ENCODE measurements at places on chromosomes 16 and 17. TPM values are rescaled to one million over a fixed set of nuclear protein-coding genes. Genes with fewer than 3 reads are reported as not detected.
A peak's percentile ranks its signal among the peaks of the same experiment; 100 is the strongest.

The LPO gene
- polyA plus RNA-seq: not detected

DNA sequence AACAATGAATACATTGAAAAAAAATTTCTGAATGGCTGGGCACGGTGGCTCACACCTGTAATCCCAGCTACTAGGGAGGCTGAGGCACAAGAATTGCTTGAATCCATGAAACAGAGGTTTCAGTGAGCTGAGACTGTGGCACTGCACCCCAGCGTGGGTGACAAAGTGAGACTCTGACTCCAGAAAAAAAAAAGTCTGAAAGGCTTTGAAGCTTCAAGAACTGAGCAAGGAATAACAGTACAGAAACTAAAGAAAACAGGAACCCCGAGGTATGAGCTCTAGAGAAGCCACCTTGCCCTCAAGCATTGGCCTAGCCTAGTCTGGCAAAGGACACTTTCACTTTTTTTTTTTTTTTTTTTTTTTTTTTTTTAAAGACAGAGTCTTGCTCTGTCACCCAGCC lies 45.0 kb downstream of the TEX2 start:
- no peak for DNase-seq

DNA sequence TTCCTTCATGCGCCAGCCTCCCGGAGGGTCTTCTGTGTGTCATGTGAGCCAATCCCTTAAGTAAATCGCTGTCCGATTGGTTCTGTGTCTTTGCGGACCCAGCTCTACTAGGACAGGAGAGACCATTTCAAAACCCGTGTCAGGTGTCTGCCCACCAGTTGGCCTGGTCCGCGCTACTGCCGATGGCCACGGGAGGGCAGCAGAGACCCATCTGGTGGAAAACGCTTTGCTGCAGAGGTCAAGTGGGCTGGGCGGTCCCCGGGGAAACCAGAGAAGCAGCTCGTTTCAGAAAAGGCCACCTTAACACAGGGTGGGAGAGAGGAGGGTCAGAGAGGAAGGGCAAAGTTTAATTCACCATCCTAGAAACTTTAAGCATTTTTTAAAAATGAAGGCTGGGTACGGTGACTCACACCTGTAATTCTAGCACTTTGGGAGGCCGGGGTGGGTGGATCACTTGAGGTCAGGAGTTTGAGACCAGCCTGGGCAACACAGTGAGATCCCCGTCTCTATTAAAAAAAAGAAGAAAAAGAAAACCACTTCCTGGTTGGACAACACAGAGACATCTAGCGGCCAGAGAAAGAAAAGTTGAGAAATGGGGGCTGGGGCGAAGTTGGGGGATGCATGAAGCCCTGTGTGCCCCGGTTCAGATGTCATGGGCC lies 2.8 kb upstream of the CIBAR2 start:
- peak; percentile 68 for DNase-seq

The NPIPA7 gene
- polyA plus RNA-seq: not detected

- DNase-seq: no peak
Measured at GRCh38 chr17:81902653-81903414, 796 bp downstream of the NPB start.

- peak; percentile 65 for DNase-seq
Measured at GRCh38 chr17:77453613-77454241, 313.0 kb downstream of the SEC14L1 start.

- DNase-seq: no peak
Measured at GRCh38 chr16:72426386-72426785, 254.4 kb upstream of the PMFBP1 start.

The ZG16B gene
- 0.79 TPM for polyA plus RNA-seq

The SOCS1 gene
- polyA plus RNA-seq: 17.6 TPM

- DNase-seq: no peak
Measured at GRCh38 chr17:7404737-7405349, 946 bp upstream of the TMEM256 start.

DNA sequence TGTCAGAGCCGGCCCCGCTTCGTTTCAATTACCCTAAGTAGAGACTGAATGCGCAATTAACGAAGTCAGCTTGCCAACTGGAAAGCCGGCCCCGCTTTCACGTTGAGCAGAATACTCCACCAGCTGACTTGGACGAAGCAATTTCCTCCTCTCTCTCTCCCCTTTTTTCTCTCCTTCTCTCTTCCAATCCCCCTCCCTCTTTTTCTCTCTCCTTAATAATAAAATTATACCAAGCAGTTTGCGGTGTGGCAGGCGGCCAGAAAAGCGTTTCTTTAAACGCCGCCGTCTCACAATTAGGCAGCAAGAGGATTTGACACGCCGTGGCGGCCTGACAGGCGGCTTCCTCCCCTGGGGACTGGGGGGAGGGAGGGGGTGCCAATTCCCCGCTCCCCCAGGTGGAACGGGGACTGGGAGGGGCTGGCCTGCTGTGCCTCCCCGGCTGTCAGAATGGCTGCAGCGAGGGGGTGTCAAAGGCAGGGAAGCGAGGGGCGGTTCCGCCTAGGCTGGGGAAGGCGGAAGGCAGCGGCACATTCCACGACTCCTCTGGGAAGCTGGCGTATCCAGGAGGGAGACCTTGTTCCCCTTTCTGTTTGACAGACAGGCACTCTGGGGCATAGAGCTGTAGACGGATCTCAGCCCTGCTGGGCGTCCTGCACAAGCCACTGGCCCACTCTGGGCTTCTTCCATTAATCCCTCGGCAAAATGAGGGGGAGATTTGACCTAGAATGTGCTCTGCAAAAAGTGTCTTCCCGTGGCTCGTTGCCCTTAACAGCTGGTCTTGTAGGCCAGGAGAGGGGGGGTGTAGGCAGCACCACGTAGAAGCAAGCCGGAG lies 52.7 kb downstream of the SREBF1 start:
- DNase-seq: peak; percentile 21

The TRPV3 gene
- polyA plus RNA-seq: not detected

GRCh38 chr16:68434624-68435210 lies 13.6 kb downstream of the SMPD3 start:
- no peak for DNase-seq

- DNase-seq: no peak
Measured at GRCh38 chr17:73890831-73891405, 246.7 kb upstream of the SDK2 start.

The CEP112 gene
- 0.34 TPM for polyA plus RNA-seq

- DNase-seq: peak; percentile 44
Measured at GRCh38 chr16:67393111-67393787, at the start of gene TPPP3. TPPP3 (minus strand) TSS chr16:67393498; CDS start chr16:67391111, 2,387 bp downstream.

DNA sequence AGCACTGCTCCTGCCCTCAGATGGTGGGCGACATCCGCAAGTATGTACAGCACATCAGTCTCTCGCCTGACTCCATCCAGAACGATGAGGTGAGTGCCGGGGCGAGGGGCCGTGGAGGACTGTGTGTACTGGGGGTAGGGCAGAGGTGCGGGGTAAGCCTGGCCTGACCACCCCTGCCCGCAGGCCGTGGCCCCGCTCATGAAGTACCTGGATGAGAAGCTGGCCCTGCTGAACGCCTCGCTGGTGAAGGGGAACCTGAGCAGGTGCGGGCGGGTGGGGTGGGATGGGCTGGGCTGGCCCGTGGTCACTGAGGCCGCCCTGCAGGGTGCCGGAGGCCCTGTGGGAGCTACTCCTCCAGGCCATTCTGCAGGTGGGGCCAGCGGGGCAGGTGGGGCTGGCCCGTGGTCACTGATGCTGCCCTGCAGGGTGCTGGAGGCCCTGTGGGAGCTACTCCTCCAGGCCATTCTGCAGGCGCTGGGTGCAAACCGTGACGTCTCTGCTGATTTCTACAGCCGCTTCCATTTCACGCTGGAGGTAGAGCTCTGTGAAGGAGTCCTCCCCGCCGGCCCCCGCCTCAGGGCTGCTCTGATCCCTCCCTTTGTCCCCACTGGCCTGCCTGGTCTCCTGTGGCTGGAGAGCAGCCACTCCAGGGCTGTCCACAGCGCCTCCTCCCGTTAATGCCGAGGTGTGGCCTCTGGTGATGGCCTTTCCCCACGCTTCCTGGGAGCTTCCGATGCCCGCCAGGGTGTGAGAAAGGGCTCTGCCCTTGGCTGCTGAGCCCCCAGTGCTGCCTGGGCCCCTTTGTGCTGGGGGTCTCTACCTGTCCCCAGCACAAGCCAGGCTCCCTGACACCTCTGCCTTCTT lies 5.0 kb downstream of the TSR3 start:
- no peak for DNase-seq

DNA sequence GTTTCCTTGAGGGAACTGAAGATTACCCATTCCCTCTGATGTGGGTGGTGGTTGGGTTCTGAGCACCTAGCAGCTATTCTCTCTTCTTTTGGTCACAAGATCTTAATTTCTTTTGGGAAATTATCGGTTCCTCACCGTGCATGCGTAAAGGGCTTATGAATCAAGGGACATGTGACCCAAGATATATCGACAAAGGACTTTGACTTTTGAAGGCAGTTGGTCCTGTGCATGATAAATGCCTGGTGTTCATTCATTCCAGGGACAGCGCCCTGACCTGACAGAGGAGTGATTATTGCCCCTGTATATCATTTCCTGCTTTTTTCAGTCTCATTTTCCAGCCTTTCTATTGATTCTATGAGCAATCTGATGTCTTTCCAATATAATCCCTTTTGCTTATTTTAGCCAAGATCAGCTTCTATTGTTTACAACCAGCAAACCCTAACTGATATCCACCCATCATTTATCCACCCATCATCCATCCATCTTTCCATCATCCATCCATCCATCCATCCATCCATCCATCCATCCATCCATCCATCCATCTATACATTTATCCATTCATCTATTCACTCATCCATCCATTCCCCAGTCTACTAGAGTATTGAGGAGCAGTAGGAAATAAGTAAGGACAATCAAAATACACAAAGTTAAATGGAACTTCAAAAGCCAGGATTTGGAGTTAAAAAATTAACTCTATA lies 25.1 kb downstream of the ASIC2 start:
- DNase-seq: no peak

The SLC6A2 gene
- not detected for polyA plus RNA-seq

The PGS1 gene
- 33.9 TPM for polyA plus RNA-seq

- no peak for DNase-seq
Measured at GRCh38 chr16:9098377-9099090, 7.1 kb downstream of the HAPSTR1 start.

The PPL gene
- 0.39 TPM for polyA plus RNA-seq

The JPH3 gene
- polyA plus RNA-seq: not detected

- no peak for DNase-seq
Measured at GRCh38 chr16:53741546-53741945, 37.6 kb downstream of the FTO start.

The SYNGR3 gene
- polyA plus RNA-seq: 2.2 TPM

The KRTAP17-1 gene
- polyA plus RNA-seq: not detected

DNA sequence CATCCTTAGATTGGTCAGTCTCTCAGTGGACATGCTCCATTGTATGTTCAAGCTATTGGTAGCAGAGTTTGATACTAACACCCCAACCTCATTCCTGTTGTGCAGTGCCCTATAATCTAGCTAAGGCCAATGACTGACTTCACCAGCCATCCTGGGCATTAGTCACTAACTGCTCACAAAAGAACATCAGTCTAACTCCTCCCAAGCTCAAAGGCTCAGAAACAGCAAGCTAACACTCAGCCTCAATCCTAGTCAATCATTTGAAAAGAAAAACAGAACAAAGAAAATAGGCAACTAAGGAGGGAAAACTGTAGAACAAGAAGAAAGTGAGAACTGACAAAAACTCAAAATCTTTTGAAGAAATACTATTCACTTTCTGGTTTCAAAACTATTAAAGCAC lies 199.1 kb upstream of the C17orf78 start:
- no peak for DNase-seq

DNA sequence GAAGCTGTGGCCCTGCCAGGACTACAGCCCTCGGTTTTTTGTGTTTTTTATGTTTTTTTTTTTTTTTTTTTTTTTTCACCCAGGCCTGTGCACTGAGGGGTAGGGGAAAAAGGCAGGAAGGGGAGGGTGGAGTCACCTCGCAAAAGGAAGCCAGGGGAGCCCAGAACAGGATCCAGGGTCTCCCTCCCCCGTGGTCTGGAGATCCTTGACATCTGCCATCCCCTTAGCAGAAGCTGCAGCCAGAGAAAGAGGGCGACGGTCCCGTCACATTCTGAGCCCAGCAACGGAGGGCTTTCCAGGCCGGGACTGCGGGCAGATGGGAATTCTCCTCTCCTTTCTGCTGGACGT lies 29.1 kb upstream of the PHOSPHO1 start:
- no peak for DNase-seq

GRCh38 chr17:951325-952132 lies 28.0 kb downstream of the NXN start:
- DNase-seq: no peak

GRCh38 chr17:3879591-3880417 lies 13.0 kb downstream of the CAMKK1 start:
- DNase-seq: no peak

GRCh38 chr16:9447195-9447551 lies 355.7 kb downstream of the HAPSTR1 start:
- DNase-seq: no peak

The HBA2 gene
- polyA plus RNA-seq: 1.1 TPM

The KIF19 gene
- 1.5 TPM for polyA plus RNA-seq

DNA sequence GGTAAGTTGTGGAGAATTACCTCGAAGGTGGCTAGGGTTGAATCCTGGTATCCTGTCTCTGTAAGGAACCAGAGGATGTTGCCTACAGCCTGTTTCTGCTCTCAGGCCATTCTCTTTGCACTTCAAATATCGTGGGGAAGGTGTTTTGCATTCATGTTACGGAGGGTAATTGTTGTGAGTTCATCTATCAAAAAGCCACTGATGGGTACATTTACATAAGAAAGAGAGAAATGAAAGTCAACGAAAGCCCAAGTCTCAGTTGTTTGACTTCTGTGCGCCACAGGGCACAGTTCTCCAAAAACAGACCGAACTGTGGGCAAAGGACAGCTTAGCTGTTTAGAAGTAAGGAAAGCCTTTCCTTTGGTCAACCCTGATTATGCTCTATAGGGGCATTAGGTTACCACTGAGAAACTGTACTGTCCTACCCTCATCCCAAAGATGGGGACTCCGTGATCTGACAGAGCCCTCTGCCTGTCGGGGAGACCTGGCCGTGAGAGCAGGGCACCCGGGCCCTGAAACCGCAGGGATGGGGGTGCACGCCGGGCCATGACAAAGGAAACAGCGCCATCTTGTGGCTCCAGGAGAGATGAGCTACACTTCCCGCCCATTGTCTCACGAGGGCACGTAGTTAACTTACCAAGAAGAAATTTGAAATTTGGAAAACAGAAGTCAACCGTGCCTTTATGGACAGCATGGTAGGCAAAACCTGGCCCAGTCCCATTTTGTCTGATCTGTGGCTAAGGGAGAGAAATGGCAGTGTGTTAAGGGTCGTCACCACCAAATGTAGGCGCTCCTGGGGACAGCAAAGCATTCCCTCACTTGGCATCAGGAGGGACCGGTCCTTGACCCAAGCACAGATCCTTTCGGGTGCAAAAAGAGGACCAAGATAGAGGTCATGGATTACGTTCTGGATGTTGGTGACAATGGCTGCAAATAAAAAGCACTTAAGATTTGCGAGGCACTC lies 74.5 kb upstream of the DYNLRB2 start:
- DNase-seq: peak; percentile 57

DNA sequence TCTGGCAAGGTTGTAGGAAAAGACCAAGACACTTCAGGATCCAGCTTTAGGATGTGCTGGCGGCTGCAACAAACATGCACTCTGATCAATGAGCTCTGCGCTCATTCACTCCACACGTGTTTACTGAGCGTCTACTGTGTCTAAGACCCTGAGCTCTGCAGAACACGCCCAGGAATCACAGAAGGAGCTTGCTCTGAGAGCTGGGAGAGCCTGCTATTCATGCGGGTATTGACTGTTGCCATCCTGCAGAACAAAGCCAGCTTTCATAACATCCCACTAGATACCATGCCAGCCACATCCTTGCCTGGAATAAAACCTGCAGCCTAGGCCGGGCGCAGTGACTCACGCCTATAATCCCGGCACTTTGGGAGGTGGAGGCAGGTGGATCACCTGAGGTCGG lies 44.1 kb downstream of the NXN start:
- no peak for DNase-seq

The NTN1 gene
- 0.02 TPM for polyA plus RNA-seq
